Sciatic nerve (tissue), 2 donors: ENCODE measurements at places on chromosomes 4 and X.

DNA sequence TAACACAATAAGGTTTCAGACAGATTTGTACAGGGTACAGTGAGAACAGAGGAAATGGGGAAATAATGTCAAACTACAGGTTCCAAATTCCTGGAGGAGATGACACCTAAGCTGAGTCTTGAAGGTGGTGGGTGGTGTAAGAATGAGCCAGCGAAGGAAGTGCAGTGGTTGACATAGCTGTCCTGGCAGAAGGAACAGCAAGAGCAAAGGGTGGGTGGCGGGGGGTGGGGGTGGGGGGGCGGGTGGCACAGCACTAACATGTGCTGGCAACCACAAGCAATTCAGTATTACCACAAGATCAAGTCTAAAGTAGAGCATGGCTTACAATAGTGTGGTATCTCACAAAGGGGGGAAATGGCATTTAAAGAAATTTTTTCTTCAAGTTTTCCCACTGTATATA is 13.1 kb upstream of the G3BP2 start:
- no peak for DNase-seq

- no peak for DNase-seq
Observed at GRCh38 chrX:70026112-70026850, 23.5 kb downstream of the AWAT2 start.

GRCh38 chrX:109902665-109903064 is 100.2 kb upstream of the TMEM164 start:
- DNase-seq: no peak

GRCh38 chr4:20681271-20681670 is 19.0 kb upstream of the PACRGL start:
- no peak for DNase-seq

GRCh38 chr4:31104043-31104442 is 383.9 kb downstream of the PCDH7 start:
- DNase-seq: no peak

DNA sequence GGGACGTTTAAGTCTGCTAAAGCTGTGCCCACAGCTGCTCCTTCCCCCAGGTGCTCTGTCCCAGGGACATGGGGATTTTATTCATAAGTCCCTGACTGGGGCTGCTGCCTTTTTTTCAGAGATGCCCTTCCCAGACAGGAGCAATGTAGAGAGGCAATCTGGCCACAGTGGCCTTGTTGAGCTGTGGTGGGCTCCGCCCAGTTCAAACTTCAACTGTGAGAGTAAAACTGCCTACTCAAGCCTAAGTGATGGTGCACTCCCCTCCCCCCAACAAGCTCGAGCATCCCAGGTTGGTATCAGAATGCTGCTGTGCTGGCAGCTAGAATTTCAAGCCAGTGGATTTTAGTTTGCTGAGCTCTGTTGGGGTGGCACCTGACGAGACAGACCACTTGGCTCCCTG is 1371.4 kb downstream of the ADGRL3 start:
- no peak for DNase-seq

DNA sequence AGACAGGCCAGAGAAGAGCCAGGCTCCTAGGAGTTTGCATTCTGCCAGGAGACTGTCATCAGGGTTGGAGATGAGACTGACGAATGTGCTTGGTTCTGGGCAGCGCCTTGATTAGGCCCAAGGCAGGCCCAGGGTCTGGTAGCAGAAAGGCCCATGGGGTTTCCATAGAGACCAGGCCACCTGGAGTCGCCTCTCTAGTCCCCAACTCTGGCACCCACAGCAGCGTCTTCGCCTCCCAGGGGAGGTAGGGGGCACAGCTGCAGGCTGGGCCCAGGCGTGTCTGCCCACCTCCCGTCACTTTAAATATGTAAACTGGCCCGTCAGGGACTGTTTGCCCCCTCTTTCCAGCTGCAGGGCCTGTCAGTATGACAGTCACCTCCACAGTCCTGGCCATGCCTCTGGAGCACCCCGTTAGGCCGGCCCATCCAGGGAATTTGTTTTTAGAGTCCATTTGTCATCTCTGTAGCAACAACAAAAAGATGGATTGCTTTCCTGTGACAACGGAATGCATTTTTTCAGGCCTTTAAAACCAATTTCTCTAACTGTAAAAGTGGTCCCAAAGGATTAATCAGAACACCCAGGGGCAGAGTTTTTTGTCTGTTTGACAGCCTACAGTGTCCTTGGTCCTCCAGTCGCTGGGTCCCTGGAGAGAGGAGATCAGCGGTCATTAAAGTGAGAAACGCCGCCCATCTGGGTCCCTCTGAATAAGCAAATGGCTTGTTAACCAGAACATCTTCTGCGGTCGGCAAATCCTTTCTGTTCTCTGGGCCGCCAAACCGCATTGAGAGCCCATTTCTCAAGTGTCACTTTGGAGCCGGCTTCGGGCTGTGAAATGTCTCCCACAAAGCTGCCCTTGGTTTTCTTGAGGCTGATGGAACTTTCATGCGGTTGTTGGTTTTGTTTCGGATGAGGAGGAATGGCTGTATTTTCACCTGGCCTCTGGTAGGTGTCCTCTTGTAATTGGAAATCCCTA is 153.0 kb upstream of the PSAPL1 start:
- no peak for DNase-seq

- DNase-seq: no peak
Observed at GRCh38 chr4:23775694-23776093, 114.2 kb downstream of the PPARGC1A start.

- no peak for DNase-seq
Observed at GRCh38 chrX:154430916-154431315, 2.4 kb downstream of the ATP6AP1 start.

GRCh38 chrX:42149765-42150164 is 226.4 kb upstream of the CASK start:
- no peak for DNase-seq

GRCh38 chr4:114040319-114041116 is 61.1 kb upstream of the ARSJ start:
- DNase-seq: no peak

DNA sequence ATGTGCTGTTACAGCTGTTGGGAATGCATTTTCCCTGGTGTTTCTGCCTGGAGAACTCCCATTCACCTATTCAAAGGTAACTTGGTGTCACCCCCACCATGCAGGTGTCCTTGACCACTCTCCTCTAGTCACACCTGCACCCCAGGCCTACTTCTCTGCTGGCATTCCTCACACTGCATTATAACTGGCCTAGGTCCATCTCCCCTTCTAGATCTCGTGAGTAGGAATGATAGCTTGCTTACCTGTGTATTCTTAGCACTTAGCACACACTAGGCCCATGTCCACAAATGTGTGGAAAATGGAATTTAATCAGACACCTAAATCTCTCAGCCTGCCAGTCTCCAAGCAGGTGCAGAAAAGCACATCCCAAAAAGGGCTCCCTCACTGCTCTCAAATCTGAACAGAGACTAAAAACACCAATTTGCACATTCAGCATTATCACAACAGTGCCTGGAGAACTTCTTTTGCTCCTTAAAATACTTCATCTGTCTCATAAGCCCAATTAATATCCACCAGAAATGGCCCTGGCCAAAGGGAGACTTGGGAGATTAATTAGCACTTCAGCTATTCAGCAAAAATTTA is 18.3 kb downstream of the SCD5 start:
- no peak for DNase-seq

- no peak for DNase-seq
Observed at GRCh38 chr4:9808077-9808476, 26.6 kb downstream of the DRD5 start.

GRCh38 chr4:185853841-185854240 is 41.8 kb upstream of the SORBS2 start:
- DNase-seq: no peak

DNA sequence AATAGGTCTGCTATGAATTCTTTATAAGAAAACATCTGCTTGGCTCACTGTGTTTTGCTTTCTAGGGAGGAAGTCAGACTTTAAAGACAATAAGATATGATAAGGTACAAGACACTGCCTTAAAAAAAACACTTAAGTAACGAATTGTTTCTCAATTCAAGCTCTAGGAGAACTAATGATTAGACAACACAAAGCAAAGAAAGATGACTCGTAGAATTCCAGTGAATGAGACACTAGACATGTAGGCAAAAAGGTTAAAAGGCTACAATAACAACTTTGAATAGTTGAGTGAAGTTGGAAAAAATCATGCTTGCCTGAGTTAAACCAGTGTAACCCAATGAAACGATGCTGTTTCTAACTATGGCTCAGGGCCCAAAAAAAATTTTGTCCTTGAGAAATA is 344.4 kb upstream of the ACTRT1 start:
- no peak for DNase-seq

DNA sequence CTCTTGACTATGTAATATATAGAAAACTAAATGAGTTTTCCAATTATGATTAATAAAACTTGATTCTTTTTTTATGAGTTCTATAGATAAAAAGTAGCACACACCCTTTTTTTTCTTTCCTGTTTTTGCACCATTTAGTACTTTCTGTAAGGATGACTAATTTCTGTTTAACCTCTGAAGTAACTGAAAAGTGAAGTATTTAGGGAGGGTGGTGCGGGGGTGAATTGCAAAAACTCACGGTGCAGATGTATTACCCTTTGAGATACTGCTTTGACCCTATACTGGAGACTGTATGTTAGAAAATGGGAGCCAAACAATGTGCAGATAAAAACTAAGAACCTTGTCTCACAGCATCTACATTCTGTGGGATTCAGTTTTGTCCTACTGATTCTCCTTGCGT is 471.6 kb downstream of the DTHD1 start:
- DNase-seq: no peak

- DNase-seq: no peak
Observed at GRCh38 chr4:116400480-116400879, 684.9 kb downstream of the TRAM1L1 start.

GRCh38 chr4:84848432-84848831 is 118.1 kb downstream of the WDFY3 start:
- no peak for DNase-seq

DNA sequence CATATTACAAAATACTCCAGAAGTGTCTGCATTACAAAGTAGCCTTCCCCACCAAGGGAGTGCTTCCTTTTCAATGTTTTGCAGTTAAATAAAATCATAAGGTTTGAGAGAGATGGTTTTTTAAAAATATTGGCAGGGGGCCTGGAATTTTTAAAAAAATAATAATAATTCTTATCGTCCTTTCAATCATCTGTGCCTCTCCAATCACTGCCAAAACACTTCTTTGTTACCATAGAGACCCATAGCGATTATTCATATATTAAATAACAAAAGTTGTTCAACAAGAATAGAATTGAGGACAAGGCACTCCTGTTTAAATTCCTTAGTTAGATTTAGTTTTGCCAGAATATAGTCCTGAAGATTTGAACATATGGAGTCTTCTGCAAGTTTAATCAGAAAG is 203.1 kb downstream of the FAT4 start:
- DNase-seq: no peak

DNA sequence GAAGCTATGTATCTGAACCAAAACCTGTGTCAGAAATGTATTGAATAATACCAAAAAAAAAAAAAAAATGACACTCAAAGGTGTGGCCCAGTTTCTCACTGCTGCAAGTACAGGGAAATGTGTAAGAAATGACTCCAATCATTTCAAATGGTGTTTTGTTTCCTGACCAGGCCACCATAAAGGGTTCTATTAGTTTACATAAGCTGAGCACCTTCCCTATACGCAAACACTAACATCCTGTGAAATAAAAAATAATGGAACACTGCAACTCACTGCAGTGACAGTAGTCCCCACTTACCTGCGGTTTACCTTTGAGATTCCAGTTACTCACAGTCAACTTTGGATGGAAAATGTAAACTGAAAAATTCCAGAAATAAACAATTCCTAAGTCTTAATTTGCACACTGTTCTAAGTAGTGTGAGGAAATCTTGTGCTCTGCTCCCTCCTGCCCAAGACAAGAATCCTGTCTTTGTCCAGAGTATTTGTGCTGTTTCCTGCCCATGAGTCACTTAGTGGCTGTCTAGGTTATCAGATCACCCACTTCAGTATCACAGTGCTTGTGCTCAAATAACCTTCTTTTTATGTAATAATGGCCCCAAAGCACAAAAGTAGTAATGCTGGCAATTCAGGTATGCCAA is 265.3 kb downstream of the RCHY1 start:
- no peak for DNase-seq

DNA sequence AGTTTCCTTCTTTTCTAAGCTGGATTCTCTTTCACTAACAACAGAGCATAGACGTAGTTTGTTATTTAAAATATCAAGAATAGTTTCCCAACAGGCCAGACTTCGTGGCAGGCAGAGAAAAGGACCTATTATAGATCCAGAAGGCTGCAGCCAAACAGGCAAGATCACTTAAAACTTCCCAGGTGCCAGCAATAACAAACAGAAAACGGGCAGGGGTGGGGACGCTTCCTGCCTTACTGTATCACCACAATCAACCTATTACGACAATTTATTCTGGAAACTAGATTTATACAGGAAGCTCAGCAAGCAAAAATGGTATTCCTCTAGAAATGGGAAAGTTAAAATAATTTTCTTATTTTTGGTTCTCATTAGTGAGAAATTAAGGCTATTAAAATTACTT is 22.1 kb downstream of the RWDD4 start:
- DNase-seq: no peak

DNA sequence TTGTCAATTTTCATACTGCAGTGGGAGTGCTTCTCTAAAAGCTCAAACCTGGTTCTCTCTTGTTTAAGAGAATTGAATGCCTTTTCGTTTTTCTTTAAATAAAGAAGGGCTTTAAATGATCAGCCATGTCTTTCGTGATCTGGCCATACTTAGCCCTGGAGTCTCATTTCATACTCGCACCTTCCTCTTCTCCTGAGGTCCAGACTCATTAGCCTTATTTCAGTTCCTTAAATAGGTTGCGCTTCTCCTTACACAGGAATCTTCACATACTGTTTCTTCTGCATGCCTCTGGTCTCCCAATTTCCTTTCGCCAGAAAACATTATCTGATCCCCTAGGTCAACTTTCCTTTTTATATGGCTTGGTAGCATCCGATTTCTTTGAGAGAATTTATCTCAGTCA is 565.6 kb upstream of the TENM3 start:
- DNase-seq: no peak

GRCh38 chrX:3807906-3808305 is 94.5 kb upstream of the PRKX start:
- no peak for DNase-seq

DNA sequence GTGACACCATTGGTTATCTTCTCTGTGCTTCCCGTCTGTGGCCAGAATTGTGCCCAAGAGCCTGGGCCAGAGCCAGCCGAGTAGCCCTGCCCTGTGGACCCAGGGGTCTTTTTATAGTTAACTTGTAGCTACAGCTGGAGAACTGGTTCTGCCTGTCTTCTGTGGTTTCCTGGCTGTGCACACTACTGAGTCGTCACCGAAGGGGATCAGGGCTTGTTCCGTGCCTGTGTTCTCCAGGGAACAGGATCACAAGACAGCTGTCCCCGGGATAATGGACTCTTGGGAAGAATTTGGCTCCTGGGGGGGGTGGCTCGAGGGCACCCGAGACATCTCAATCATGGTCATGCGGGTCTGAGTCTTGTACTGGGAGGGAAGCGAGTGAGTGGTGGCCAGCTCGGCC is 22.1 kb upstream of the OPN1LW start:
- no peak for DNase-seq

DNA sequence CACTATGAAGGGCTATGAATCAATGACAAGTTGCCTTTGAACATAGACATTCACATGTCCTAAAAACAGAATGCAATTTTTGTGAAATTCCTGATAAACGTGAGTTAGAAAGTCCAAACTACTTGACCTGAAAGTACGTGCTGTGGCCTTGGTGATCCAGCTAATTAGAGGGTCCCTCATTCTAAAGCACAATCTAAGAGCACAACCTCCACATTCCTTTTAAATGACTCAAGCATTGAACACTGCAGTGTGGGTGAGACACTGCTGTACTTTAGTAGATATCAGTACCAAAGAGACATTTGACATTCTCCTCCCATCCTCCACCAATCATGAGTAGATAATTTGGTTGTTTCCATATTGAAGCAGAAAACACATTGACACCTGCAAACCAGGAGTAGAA is 73.5 kb downstream of the FAM47B start:
- DNase-seq: no peak

- DNase-seq: no peak
Observed at GRCh38 chr4:112896609-112897190, 152.8 kb upstream of the ANK2 start.
